8988T (cell line): ENCODE measurements at places on chromosomes 6 and 20.

DNA sequence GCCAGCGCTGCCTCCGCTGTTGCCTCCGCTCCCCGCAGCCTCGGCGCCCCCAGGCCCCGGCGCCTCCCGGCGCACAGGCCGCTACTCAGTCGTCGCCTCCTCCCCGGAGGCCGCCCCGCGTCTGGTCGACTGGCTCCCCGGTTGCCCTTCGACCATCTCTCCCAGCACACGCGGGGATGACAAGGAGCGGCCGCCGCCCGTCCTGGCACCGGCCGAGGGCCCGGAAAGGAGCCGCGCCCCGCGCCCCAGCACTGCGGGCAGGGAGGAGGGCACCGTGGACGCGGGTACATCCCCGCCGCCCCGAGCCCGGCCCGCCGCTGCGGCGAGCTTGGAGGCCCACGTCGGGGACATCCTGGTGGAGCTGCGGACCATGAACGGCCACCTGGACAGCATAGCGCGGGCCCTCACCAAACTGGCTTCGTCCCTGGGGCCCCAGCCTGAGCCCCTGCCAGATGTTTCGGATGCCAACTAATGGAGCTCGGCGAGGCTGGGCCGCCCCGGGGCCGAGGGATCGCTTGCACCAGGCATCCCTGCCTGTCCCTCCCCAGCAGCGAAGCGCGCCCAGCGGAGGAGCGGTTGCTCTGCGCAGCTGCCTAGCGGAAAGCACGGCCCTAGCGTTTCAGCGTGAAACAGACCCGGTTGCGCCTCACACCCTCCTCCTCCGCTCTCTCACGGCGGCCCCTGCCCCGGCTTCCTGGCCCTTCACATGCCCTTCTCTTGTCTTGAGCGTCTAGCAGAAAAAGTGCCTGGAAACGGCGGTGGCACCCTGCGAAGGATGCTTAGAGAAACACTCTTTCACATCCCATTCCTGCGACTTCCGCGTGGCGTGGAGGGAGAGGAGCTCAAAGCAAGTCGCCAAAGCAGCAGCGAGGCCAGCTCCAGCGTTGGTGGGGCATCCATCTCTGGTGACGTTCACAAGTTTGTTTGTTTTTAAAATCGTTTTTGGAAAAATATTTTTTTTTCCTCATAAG lies 285.8 kb upstream of the SUPT3H start:
- no peak for DNase-seq

GRCh38 chr6:109009236-109009961 lies 85.2 kb downstream of the SESN1 start:
- peak; percentile 49 for DNase-seq

GRCh38 chr20:15942130-15942529 lies 631.1 kb downstream of the KIF16B start:
- no peak for DNase-seq

- no peak for DNase-seq
Observed at GRCh38 chr20:53071833-53072232, 99.7 kb downstream of the TSHZ2 start.

- DNase-seq: no peak
Observed at GRCh38 chr6:79446006-79446405, 91.2 kb downstream of the LCA5 start.

DNA sequence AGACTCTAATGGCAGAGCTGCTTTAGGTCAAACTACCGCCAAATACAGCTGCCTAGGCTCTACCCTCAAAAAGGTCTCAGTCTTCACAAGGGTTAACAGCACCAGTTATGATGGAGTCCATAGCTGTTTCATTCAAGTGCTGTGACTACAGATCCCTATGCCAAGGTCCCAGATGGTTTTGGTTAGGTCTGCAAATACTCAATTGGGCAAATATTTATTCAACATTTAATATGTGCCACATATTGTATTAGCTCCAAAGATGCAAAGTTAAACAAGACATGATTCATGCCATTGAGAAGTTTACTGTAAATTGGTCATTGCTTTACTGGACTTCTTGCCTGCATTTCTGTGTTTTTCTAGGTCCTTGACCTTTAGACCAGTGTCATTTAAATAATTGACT lies 55.8 kb upstream of the TFAP2D start:
- no peak for DNase-seq

DNA sequence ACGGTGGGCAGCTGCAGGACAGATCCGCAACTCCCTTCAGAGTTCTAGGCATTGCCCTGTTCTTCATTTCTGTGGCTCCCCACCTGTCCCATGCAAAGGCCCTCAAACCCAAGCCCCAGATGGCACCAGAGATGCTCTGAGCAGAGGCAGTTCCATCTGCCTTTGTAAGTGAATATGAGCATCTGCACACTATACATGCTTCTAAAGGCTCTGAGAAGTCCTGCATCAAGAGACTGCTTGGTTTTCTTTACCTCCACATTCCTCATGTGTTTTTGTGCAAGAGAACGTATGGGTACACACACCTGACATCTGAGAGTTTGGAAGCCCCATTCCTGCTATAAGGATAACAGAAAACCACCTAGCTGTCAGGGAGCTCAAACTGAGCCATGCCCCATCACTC lies 14.4 kb upstream of the CST7 start:
- no peak for DNase-seq

DNA sequence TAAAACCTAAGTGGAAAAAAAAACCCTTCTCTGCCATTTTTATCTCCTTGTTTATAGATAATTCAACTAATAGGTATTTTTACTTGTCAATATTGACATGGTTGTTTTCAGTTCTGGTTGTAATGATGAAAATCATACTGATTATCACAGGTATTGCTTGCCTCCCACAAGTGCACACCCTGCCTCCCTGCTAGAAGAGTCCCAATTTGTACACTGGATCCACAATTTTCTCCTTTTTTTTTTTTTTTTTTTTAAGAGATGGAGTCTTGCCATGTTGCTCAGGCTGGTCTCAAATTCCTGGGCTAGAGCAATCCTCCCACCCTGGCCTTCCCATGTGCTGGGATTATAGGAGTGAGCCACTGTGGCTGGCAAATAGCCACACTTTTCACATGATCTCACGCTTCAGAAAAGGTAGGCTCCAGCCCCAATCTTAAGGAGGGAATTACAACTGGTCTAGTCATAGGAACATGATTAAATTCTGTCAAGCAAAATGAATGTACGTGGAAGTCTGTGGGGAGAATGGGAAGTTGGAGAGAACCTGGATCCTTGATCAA lies 12.3 kb downstream of the DYNLT2 start:
- no peak for DNase-seq

- DNase-seq: no peak
Observed at GRCh38 chr20:37627060-37627766, 66.6 kb upstream of the CTNNBL1 start.

DNA sequence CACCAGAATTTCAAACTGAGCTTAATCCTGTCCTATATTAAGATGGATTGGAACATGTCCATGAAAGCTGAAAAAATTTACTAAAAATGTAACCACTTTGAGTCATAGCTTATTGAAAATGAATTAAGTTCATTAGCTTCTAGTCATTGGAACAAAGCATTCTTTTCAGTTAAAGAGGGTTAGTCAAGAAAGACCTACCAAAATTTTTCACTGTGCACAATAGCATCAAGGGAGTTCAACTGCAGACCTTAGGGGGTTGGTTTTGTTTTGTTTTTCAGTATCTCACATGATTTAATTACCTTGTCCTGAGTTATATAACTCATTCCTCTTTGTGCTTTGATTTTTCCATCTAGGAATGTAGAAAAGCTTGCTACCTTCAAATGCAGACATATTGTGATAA lies 2.8 kb downstream of the SLC2A12 start:
- DNase-seq: no peak

GRCh38 chr6:17700421-17701416 lies 6.0 kb downstream of the NUP153 start:
- no peak for DNase-seq

DNA sequence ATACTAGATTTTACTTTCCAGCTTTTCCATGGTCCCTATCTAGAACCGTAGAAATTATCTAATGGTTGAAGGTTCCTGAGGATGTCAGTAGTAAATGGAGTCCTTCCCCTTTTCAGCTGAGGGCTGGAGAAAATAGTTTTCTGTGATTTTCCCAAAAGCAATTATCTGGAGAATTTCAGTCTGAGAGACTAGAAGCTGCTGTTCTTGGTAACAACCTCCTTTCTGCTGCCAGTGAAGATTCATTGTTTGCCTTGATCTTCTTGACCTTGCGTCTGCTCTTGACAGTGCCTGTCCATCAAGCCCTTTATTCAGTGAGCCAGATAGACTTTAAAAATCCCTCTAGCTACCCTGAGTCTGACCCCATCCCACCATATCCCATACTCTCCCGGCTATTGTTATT lies 73.1 kb downstream of the PHACTR2 start:
- no peak for DNase-seq

DNA sequence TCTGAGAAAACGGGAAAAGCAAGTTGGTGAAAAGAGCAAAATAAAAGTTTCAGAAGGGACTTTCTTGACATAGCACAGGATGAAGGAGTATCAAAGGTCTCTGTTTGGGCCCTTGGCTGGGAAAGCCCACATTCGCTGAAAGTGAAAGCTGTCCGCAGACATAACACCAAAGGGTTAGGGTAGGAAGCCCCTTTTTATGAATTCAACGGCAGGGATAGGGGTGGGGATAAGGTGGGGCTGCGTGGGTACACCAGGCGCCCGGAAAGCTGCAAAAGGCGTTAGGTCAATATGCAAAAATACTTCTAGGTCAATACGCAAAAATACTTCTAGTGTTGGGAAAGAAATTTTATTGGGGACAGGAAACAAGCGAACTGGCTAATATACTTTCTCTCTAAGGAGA lies 135.1 kb downstream of the OR2B2 start:
- DNase-seq: no peak

DNA sequence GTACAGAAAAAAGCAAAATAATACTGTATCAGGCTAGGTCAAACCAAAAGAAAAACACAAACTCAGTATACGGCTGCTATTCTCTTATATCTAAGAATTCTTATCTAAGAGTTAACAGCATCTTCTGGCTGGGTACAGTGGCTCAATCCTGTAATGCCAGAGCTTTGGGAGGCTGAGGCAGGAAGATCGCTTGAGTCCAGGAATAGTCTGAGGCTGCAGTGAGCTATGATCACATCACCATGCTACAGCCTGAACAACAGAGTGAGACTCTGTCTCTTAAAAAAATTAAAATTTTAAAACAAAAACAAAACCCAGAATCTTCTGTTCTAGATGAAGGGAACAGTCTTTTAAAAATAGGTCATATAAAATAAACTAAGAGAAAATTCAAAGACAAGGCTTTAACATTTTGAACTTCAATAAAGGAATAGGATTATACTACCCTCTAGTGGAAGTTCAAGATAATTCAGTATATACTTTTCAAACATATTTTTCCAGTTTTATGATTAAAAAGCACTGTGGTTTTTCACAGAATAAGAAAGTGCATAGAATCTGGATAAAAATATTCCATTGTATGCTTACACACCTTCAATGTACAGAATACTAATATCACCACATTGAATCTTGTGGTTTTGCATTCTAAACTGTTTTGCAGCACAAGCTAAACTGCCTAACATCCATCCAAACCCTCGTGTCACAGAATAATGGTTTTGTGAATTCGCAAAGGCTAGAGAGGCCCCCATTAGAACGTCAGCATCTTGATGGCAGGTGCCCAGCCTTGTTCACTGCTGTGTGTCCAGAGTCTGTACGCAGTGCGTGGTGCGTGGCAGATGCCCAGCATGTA lies 39.3 kb downstream of the DTNBP1 start:
- DNase-seq: no peak

- no peak for DNase-seq
Observed at GRCh38 chr20:42895020-42895419, 294.7 kb downstream of the PTPRT start.

DNA sequence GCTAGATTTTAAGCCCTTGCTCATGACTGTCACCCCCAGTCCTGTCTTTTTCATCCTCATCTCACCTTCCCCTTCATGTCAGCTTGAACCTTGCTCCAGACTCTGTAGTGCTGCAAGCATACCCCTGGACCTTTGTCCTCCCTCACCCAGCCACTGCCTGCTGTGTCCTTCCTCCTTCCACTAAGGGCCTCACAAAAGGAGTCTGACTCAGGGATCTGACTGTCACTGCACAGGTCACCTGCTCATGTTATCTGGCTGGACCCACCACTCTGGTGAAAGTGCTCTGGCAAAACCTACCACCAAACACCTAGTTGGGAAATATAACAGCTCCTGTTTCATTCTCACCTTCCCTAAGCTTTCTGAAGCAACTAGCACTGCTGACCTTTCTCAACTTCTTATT lies 151.4 kb downstream of the INSM1 start:
- DNase-seq: no peak

- DNase-seq: no peak
Observed at GRCh38 chr20:53961527-53961926, 108.9 kb downstream of the BCAS1 start.

GRCh38 chr6:36276581-36277536 lies 7.0 kb downstream of the PNPLA1 start:
- no peak for DNase-seq

DNA sequence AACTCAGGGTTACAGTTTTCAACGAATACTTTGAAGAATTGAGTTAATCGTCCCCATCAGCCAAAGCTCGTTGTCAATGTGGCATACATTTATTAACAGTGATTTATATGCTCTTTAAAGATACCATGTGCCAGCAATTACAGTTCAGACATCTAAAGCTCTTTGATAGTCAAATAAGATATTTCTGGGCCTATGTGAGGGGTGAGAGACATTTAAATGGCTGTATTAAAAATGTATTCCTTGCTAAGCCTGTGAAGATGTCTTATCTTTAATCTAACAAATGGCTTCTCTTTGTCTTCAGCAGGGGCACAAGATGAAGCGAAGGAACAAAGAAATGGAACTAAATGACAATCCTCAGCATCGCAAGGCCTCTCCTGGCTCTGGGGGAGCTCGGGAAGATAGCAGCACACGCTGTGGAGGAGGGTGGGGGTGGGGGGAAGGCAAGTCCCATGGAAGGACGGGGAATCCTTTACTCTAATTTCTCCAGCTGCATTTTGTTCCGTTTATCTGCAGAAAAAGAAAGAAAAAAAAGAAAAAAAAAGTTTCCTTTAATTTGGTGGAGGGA lies 523.6 kb downstream of the KIF16B start:
- no peak for DNase-seq

GRCh38 chr20:18926965-18927364 lies 113.4 kb downstream of the SCP2D1 start:
- no peak for DNase-seq

DNA sequence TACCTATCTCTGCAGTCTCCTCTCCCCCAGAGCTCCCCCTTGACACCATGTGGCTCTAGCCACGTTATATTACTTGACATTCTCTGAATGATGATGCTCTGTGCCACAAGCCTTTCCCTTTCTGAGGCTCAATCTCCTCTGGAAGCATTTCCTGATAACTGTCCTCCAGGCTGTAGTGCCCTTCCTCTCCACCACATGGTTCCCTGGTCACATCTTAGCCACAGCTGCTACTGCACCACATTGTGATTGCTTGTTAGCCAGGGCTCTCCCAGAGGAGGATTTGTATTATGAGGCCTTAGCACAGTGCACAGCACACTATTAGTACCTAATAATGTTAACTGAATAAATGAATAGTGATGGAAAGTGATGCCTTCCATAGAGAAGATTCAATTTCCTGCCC lies 63.9 kb upstream of the RCAN2 start:
- DNase-seq: no peak

GRCh38 chr20:25985597-25985996 lies 288.9 kb upstream of the ZNF337 start:
- DNase-seq: no peak

- no peak for DNase-seq
Observed at GRCh38 chr20:33733654-33734576, 2.1 kb downstream of the ZNF341 start.
